ENCODE measurements at places on chromosomes 1 and 21. TPM values are rescaled to one million over a fixed set of nuclear protein-coding genes. Genes with fewer than 3 reads are reported as not detected.

Gene LAMB3
- 12.4 TPM for total RNA-seq

Gene ATF6
- total RNA-seq, result 27.5 TPM

Gene EPHA10
- total RNA-seq, result not detected

Gene NPPB
- not detected for total RNA-seq

Gene AMY2A
- total RNA-seq, result not detected

Gene LAPTM5
- 719 TPM for total RNA-seq

Gene MPL
- 2.3 TPM for total RNA-seq

Gene FCRL2
- 4.0 TPM for total RNA-seq

Gene GATAD2B
- 15.5 TPM for total RNA-seq

Gene FCRL1
- total RNA-seq, result 25.5 TPM

All from mononuclear cell (primary cell).